ENCODE measurements at places on chromosomes 1 and 21.

- DNase-seq = no peak
These were observed 118.8 kb upstream of the IRF2BP2 start for GRCh38 chr1:234728740-234729139.

- DNase-seq = no peak
These were observed 11.4 kb downstream of the VWA5B1 start for GRCh38 chr1:20302108-20302471.

GRCh38 chr1:210500831-210501230 is 172.1 kb downstream of the HHAT start:
- DNase-seq = no peak

DNA sequence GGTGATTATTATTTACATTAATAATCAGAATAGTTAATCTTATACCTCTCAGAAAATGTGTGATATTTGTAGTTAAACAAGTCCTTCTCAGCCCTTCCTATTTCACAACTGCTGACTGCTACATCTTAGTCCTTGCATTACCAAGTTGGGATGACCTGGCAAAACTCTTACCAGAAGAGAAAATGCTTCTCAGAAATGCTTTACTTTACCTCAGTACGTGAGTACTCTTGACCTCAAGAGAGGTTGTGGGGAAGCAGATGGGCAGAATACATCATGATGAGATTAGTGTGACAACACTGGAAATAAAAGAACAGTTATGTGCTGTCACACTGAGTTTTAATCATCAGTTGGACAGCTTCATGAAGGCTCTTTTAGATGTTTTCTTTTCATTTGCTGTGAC is 16.2 kb downstream of the CFAP126 start:
- DNase-seq = no peak
